ENCODE measurements at places on chromosomes 6 and 20.

- no peak for DNase-seq
These were observed 56.4 kb upstream of the RPS6KA2 start for GRCh38 chr6:166683477-166683876.

GRCh38 chr6:89775150-89775549 is 44.4 kb downstream of the MDN1 start:
- no peak for DNase-seq

DNA sequence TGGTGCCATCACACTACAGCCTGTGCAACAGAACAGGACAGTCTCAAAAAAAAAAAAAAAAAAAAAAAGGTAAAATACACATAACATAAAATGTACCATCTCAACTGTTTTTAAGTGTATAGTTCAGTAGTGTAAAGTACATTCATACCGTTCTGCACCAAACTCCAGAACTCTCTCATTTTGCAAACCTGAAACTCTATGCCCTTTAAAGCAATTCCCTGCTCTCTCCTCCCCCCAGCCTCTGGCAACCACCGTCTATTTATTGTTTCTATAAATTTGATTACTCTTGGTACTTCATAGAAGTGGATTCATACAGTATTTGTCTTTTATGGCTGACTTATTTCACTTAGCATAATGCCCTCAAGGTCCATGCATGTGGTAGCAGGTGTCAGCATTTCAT is 12.9 kb downstream of the RIPOR2 start:
- no peak for DNase-seq

- no peak for DNase-seq
These were observed 2.1 kb downstream of the SLC17A4 start for GRCh38 chr6:25756382-25757363.

DNA sequence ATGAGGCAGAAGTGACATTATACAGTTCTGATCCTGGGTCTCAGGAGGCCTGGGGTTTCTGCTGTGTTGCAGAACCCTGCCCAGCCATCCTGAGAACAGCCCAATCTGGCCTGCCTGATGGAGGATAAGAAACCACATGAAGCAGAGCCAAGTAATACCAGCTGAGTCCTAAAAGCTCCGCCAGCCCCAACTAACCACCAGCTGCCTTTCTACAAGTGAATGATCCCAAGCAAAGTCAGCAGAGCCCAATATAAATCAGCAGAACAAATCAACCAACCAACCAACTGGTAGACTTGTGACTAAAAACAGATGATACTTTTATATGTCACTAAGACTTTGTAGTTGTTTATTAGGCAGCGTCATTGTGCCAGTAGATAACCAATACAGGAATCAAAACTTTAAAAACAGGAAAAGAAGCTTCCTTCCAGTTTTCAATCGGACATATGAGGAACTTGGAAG is 52.1 kb downstream of the SNX5 start:
- DNase-seq = no peak

- no peak for DNase-seq
These were observed 61.2 kb downstream of the IGF2R start for GRCh38 chr6:160030103-160030502.

GRCh38 chr6:64299176-64299575 is 663.6 kb downstream of the PHF3 start:
- no peak for DNase-seq

DNA sequence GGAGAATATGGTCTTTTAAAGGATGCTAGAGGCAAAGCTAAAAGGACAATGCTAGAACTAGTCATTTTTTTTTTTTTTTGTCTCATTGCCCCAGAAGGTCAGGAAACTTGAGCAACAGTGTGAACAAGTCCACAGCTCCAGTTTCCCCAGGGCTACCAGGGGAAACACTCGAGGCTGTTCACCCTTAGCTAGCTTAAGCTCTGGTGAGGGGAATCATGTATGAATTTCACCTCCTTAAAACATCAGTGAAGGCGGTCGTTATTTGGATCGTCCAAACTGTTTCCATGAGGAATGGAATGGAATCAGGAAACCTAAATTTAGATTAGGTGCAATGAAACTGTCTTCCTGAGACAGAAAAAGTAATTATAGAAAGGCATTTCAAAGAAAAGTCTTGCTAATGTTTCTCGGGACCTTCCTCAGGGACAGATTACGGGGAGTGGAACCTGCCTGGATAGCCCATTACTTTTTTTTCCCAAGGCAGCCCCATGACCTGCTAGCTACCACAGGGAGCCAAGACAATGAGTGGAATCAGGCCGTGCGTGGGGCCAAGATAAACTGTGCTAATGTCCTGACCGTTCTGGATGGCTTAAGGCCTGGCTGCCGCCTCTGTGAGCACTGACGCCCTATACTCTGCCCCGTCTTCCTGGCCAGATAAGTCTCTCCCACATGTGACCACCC is 164.8 kb upstream of the SGK1 start:
- no peak for DNase-seq

- no peak for DNase-seq
These were observed 267.7 kb downstream of the PRL start for GRCh38 chr6:22029171-22029570.

DNA sequence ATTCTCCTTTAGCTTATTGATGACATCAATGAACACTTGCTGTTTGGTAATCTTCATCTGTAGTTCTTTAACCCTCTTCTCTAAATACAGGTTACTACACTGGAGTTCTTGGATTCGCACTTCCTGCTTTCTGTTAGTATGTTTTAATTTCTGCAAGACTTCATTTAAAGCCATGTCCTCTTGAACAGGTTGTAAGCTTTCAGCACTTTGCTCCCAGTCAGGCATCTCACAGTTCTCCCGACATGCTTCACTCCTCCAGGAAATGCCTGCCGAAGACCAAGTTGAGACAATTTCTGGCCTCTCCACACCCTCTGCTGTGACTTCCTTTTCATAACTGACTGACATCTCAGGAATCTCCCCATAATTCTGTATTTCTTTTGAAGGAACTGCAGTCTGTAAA is 15.8 kb downstream of the CAGE1 start:
- no peak for DNase-seq

DNA sequence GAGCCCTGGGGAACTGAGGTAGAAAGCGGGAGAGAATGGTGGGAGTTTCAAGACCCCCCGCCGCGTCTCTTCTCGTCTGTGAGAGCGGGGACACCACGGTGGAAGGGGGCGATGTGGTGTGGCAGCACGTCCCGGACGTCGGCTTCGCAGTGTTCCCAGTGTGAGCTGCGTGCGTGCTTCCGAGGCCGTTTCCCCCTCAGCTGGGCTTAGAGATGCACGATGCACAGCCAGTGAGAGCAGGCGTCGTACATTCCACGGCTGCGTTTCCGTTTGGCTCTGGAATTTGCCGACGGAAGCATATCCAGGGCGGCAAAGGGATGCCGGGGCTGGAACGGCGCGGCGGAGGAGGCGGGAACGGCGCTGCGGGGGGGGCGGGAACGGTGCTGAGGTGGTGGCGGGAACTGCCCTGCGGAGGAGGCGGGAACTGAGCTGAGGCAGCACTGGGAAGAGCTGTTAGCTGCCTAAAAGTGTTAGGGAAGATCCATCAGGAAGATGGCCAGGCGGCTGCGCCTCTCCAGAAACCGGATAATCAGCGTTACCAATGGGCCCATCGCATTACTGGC is 37.7 kb downstream of the KIF25 start:
- no peak for DNase-seq

GRCh38 chr6:3619800-3620199 is 131.7 kb downstream of the PXDC1 start:
- DNase-seq = no peak

GRCh38 chr6:63305277-63305676 is 14.5 kb downstream of the LGSN start:
- DNase-seq = no peak

- DNase-seq = no peak
These were observed 46.1 kb downstream of the LYRM4 start for GRCh38 chr6:5214570-5215052.

DNA sequence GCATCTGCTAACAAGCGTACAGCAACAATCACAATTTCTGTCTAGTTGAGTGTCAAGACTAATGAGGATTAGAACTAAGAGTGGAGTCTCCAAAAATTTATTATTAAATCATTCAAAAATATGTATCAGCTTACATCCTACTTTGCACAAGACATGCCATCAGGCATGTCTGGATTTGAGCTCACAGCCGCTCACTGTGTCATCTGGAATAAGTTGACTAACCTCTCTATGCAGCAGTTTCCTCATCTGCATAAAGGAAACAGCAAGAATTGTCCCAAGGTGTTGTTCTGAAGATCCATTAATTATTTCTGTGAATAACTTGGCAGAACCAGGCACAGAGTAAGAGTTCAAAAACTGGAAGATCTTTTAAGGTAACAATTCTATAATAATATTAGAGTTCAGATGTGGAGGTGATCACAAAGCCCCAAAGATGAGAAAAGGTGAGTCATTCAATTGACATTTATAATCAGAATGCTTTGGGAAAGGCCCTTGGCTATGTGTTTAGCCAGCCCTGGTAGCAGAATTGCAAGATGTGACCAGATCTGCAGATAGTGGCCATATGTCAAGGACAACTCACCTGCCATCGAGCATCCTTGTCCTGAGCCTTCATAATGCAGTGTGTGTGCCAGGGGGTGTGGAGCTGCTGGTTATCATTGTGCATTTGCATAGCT is 264.0 kb downstream of the FOXA2 start:
- no peak for DNase-seq

DNA sequence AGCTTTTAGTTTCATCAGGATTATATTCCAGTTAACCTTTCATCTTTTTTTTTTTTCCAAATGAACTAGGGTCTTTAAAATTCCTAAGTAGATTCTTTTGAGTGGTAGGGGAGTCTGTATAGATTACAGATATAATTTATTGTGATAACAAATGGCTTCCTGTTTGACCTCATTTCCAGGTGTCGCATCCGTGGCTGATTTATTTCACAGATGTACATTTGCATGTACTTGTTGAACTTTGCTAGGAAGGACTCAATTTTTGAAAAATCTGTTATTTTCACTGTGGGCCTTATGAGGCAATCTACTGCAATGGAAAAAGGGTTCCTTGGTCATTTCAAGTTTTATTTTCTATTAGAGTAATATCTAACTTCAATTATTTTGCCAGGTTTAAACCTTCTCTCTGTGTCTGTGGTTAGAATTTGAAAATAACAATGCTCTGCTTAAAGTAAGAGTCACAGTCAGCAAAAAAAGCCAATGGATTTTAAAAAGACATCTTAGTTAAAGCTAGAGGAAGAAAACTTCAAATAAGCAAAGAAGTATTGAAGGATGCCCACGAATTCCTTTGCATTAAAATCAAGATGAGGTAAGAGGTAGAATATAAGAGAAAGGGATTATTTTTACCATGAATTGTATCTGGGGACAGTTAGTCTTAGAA is 57.9 kb downstream of the SAMD5 start:
- no peak for DNase-seq

DNA sequence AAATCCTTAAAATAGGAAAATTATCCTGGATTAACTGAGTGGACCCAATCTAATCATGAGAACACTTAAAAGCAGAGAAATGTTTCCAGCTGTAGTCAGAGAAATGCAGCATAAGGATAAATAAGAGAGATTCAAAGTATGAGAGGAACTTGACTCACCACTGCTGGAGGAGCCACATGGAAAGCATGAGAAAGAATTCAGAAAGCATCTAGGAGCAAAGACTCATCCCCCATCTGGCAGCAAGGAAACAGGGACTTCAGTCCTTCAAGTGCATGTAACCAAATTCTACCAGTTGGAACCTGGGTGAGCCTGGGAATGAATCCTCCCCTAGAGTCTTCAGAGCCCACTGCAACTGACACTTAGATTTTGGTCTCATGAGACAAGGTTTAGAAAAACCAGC is 33.7 kb downstream of the RNF146 start:
- no peak for DNase-seq

DNA sequence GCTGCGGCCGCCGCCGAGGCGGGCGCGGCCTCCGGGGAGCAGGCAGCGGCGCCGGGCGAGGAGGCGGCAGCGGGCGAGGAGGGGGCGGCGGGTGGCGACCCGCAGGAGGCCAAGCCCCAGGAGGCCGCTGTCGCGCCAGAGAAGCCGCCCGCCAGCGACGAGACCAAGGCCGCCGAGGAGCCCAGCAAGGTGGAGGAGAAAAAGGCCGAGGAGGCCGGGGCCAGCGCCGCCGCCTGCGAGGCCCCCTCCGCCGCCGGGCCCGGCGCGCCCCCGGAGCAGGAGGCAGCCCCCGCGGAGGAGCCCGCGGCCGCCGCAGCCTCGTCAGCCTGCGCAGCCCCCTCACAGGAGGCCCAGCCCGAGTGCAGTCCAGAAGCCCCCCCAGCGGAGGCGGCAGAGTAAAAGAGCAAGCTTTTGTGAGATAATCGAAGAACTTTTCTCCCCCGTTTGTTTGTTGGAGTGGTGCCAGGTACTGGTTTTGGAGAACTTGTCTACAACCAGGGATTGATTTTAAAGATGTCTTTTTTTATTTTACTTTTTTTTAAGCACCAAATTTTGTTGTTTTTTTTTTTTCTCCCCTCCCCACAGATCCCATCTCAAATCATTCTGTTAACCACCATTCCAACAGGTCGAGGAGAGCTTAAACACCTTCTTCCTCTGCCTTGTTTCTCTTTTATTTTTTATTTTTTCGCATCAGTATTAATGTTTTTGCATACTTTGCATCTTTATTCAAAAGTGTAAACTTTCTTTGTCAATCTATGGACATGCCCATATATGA is 3.2 kb downstream of the MARCKS start:
- DNase-seq = no peak

DNA sequence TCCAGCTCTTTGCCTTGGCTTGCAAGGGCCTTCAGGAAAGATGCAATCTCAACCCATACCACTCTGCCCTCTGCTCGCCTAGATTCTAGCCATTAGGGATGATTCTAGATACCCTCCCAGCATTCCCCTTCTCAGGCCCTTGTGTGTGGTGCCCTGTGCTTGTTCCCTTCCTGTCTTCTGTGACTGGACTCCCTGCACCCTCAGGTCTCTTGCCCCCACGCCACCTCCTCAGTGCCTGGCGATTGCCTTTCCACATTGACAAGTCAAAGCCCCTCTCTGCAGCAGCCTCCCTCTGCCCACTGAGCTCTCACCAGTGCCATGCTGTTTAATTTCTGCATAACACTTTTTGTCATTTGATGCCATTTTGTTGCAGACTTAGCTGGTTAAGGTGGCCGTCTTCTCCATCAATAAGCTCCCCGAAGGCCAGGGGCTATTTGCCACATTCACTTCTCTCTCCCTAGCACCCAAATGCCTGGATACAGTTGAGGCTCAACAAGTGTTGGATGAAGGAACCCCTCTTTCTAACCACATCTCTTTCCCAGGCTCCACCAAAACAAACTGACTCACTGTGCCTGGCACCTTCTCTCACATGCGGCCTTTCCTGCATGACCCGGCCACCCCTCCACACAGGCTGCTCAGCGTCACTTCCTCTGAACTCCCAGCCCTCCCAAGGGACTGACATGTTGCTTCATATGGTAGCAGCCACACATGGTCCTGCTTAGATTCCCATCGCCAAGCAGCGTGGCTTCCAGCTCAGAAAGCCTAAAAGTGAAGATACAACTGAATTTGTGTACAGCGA is 4.6 kb upstream of the TXNDC5 start:
- DNase-seq = no peak

DNA sequence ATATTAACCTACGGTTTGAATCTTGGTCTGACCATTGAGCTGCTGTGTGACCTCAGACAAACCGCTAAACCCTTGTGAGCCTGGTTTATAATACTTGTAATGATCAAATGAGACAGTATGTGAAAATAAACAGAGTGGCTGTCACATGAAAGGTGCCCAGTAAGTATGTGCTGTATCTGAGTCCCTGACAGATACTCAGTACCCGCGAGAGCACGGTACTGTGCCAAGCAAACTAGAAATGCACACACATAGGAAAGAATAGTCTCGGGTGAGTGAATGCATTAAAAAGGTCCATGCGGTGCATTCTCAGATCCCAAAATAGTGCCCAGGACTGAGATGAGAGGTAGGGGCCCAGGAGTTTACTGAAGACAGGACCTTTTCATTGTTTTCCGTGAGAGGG is 93.3 kb downstream of the PPP1R14C start:
- no peak for DNase-seq

Data from activated CD4-positive, CD25-positive, alpha-beta regulatory T cell (primary cell).